ENCODE measurements at places on chromosomes 3 and 15. TPM values are rescaled to one million over a fixed set of nuclear protein-coding genes. Genes with fewer than 3 reads are reported as not detected.

The SEC22A gene
- 18.7 TPM for total RNA-seq

The SEMA3G gene
- total RNA-seq, result 0.13 TPM

The CADPS gene
- total RNA-seq, result not detected

The MAPKAPK3 gene
- 30.2 TPM for total RNA-seq

The CAMK2N2 gene
- total RNA-seq, result 1.7 TPM

The CLRN1 gene
- total RNA-seq, result not detected

The A4GNT gene
- total RNA-seq, result not detected

The CYP1A1 gene
- 1.7 TPM for total RNA-seq

The STRC gene
- 0.05 TPM for total RNA-seq

The ST3GAL6 gene
- total RNA-seq, result 0.80 TPM
